Activated CD4-positive, CD25-positive, alpha-beta regulatory T cell treated with anti-CD3 and anti-CD28 coated beads, Interleukin-2, amount 50 U/mL, for 16 hours (primary cell): ENCODE measurements at places on chromosomes 1 and 21.

DNA sequence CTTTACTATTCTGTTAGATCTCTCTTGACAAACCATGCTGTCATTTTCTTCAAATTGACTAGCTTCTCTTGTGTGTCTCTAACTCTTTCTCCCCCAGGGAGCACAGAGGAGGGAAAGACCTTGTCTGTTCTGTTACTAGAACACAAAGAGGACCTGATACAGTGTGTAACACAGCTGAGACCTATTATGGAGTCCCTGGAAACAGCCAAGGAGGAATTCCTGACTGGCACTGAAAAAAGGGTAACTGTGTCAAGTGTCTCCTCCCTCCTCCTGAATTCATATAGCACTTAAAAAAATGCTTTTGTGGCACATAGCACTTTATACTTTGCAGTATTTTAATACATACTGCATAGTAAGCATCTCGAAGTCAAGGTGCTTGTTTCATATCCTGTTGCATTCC is 50.6 kb downstream of the ZBTB40 start:
- no peak for DNase-seq

GRCh38 chr1:81125672-81126071 is 675.1 kb upstream of the ADGRL2 start:
- DNase-seq = no peak

DNA sequence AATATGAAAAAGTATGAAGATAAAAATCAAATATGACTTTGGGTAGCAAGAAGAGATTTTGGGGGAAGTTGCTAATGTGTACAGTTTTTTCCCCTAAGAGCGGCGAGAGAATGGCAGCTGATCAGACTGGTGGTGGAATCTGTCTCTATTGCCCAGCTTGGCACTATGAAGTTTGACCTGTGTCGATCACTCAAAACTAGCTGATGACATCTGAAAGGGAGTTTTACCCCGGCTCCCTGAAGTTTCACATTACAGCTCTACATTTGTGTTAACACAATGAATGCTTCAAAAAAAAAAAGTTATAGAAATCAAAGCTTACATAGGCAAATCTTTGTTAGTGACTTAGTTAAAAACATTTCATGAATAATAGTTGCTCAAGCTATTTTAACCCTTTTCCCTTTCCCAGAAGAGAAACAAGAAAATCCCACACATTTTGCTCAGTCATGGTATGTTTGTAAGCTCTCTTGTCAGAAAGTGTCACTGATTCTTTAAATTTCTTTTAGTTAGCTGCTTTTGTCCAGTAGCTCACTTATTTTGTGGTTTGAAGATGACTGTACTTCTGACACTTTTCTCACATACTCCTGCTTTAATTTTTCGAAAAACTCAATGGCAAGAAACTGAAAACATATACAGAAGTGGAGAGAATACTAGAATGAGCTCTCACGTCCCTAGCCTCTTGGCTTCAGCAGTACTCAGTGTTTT is 41.3 kb downstream of the DYRK1A start:
- no peak for DNase-seq

DNA sequence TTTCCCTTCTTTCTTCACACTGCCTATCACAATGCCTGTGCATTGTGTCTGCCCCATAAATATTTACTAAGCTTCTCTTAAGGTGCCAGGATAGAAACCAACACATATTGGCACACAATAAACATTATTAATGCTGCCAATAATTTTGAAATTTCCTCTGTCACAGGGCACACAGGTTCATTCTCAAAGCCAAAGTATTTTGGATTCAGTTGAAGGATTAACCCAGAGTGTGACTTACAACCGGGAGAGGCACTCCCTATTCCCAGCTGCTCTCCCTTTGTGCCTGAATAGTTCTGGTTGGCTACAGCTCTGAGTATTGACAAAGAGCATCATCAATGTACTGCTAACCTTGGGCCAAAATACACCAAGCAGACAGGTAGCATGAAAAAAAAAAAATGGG is 46.6 kb upstream of the ATP1A1 start:
- DNase-seq = no peak

DNA sequence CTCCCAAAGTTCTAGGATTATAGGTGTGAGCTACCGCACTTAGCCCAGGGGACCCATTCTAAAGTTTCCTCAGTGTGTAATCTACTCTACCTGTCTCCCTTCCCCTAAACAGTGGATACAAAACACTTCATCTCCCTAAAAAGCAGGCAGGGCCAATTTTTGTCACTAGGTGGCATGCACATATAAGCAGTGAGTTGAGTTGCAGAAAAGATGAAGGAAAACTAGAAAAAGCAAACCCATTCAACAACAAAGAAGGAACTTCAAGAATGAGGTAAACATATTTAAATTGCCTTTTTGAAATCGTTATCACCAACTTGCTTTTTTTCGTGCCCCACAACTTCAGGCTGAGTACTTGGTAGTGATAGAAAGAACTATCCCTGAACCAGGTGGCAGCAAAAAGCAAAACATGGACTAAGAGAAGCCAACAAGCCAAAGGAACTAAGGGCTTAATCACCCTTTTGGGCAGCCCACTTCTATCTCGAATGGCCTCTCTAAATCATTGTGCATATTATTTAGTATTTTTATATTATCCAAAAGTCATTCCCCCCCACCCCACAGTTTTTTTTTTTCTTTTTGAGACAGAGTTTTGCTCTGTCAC is 19.7 kb upstream of the ALDH9A1 start:
- DNase-seq = no peak

GRCh38 chr1:192601143-192601542 is 25.6 kb downstream of the RGS1 start:
- DNase-seq = no peak

DNA sequence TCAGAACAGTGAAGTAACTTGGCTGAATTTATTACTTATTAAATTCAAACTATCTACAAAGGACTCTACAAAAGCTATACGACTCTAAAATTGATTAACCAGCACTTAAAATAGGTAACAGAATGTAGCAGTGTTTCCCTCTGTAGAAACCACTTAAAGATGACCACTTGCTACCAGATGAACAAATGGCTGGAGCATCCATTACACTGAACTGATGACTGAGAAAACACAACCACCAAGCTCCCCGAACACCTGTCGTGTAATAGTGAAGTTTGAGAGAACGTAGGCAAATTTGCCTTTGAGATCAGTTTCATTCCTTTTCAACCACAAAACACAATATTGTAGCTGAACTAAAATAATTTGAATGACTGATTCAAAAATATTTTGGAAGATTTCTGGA is 226.7 kb downstream of the KCNT2 start:
- no peak for DNase-seq

GRCh38 chr21:25836396-25836795 is 101.6 kb downstream of the GABPA start:
- DNase-seq = no peak

DNA sequence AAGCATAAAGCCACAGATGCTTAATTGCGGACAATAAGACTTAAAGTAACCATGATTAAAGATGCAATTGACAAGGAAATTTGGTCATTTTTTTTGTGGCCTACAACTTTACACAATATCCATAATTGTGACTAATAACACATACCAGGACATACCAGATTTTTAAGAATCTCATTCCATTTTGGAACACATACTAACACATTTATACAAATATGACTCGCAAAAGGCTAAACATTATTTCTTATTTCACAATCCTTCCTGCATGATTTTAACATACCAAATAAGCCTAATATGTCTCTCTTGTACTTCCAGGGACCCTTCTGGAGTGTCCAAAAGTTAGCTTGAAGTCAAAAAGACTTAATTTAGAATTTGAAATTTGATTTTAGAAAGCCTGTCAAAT is 48.8 kb downstream of the DR1 start:
- no peak for DNase-seq

- no peak for DNase-seq
Observed at GRCh38 chr1:204045430-204045829, 27.5 kb upstream of the SOX13 start.

- no peak for DNase-seq
Observed at GRCh38 chr1:39293375-39294070, 89.0 kb downstream of the MACF1 start.

DNA sequence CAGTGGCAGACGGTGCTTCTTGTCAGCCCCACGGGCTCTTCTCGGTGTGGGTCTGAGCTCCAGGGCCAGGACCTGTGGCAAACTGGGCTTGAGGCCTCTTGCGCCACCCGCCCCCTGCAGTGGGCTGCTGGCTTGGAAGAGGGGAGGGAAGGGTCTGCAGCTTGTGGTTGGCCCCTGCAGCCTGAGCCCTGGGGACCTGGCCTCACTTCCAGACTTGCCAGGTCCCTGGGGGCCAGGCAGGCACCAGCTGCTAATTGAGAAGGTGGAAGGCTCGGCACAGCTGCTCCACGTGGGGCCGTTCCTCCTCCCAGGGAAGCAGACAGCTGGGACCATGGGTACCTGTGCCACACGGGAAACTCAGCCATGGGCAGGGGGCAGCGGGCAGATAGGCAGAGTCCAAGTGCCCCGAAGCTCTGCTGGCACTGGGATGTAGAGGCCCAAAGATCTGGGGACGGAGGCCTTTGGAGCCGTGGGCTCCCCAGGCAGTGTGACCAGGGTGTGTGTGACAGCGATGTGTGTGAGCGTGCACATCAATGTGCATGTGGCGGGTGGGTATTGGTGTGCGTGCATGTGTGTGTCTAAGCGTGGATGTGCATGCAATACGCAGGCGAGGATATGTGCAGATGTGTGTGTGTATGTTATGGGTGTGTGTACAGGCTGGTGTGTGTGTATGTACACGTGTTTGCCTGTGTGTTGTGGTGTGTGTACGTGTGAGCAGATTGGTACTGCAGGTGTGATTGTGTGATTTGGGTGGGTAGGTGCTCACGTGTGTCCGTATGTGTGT is 39.3 kb downstream of the TP73 start:
- no peak for DNase-seq

- DNase-seq = no peak
Observed at GRCh38 chr1:62265956-62266935, 53.0 kb downstream of the KANK4 start.
